ENCODE measurements at places on chromosomes 12 and 14. TPM values are rescaled to one million over a fixed set of nuclear protein-coding genes. Genes with fewer than 3 reads are reported as not detected.

GRCh38 chr12:109725321-109726105, 11.9 kb downstream of the FAM222A start:
- peak; percentile 9 for DNase-seq

- DNase-seq: no peak
These were observed 840 bp downstream of the DHRS7 start for GRCh38 chr14:60164404-60164711.

- DNase-seq: no peak
These were observed 191.6 kb upstream of the NUDT4 start for GRCh38 chr12:93186131-93186530.

DNA sequence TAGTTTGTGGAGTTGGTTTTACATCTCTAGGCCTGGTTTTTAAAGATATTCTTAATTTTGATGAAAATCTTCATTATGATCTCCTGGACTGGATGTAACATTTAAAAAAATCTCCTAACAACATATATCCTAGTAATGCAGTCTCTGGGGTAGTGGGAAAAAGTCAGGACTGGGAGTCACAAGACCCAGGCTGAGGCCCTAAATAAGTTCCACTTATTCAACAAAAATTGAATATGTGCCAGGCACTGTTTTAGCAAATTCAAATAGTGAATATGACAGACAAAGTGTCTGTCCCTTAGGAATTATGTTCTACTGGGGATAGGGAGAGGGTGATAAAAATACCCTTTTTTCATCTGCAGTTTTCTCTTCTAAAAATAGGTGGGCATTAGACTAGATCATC, 248.4 kb downstream of the PAWR start:
- no peak for DNase-seq

DNA sequence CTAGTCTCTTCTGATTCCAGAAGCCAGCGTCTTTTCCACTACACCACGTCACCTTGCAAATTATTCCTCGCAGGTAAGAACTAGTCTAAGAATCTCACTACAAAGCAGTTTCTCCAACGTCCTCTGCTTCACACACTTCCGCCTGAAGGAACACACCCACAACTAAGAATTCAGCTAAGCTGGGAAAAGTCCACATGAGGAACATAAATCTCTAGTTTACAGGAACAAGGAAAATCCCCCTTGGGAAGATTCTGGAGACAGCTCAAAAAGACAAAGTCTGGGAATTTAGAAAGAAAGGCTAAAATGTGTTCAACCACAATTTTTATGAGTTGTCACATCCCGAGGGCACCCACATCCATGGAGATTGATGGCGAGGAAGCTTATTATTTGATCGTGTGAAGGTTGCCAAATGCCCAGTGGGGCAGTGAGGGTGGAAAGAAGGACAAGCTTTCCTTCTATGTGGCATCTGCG, 780.2 kb upstream of the TBX3 start:
- DNase-seq: no peak

DNA sequence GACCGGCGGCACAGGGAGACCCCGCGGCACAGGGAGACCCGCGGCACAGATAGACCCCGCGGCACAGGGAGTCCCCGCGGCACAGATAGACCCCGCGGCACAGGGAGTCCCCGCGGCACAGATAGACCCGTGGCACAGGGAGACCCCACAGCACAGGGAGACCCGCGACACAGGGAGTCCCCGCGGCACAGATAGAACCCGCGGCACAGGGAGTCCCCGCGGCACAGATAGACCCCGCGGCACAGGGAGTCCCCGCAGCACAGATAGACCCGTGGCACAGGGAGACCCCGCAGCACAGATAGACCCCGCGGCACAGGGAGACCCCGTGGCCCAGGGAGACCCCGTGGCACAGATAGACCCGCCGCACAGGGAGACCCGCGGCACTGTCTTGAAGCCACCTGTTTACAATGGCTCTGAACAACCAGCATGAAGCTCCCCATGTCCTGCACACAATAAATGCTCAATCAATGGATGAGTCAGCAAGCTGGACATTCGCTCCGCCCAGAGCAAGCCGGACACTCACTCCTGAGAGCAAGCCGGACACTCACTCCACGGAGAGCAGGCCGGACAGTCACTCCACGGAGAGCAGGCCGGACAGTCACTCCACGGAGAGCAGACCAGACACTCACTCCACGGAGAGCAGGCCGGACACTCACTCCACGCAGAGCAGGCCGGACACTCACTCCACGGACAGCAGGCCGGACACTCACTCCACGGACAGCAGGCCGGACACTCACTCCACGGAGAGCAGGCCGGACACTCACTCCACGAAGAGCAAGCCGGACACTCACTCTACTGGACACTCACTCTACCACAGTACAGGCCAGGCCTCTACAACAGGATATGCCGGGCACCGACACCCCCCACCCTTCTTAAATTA, 121.9 kb downstream of the RFLNA start:
- DNase-seq: no peak

DNA sequence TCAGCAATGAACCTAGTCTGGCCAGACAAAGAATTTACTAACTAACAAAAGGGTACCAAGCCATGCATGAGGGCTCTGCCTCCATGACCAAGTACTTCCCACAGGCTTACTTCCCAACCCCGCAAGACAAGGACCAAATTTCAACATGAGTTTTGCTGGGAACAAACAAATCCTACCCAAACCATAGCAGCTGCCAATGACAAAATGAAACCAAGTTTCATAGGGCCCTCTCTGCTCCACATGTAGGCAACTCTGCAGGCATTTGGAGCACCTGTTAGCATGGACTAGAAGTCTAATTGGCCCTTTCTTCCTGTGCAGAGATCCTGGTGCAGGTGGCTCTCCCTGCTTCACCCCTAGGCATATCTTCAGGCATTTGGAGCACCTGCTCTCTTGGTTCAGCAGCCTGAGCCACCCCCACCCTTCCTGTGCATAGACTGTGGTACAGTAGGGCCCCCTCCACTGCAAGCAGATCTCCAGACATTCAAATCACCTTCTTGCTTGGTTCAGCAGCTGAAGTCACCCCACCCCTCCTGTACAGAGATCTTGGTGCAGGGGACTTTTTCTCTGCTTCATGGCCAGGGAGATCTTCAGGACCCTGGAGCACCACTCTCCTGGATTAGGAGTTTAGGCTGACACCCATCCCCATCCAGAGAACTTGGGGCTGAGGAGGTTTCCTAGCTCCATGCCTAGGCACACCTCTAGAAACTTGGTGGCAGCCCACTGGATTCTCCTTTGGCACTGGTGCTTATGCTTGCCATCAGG, 308.7 kb downstream of the RPAP3 start:
- DNase-seq: no peak

DNA sequence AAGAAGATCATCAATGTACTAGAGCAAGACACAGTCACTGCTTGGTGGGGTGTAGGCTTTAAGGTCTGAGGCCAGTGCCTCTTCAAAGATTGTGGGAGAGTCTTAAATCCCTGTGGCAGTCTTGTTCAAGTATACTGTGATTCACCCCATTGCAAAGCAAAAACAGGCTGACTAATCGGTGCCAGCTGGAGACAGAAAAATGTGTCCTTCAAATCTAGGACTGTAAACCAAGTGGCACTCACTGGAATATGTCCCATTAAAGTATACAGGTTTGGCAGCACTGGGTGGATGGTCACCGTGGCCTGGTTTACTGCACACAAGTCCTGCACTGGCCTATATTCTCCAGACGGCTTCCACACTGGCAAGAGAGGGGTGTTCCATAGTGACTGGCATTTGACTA, 1315.3 kb downstream of the TMEM121 start:
- DNase-seq: no peak

DNA sequence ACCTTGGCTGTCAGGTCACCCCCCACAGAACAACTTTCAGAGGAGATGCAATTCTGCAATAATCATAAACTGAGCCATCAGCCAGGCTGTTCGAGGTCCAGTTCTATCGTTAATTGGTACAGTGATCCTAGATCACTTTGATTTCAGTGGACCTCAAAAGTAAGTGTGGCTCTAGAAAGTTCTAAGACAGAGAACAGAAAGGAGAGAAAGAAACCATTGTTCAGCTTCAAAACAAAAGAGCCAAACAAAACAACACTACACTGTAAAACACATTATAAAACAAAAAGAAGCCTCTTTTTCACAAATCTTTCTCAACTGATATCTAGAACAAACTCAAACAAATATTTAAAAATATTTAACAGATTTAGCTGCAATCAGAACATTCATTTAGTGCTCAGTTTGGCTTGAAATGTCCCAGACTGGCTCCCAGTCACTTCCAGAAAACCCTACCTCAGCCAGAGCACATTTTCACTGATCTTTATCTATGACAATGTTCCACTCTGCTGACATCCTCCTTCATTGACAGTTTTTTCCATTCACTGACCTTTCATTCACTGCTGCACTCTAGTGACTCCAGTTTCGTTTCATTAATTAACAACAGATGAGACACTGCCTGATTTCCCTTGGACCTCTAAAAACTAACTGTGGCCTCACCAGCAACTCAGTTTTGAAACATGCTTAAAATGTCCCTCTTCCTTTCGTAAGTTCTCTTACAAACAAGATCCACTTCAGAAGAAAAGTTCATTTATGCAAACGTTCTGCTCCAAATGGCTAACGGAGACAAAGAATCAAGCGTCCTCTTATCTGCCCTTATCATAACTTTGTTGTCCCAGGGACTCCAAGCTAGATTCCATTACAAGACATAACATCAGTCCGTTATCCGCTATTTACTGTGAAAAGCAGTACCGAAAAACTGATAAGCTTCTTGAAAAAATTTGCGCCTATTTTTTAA, 56.8 kb downstream of the DUSP16 start:
- no peak for DNase-seq

- no peak for DNase-seq
These were observed 31.6 kb upstream of the PTPRQ start for GRCh38 chr12:80412343-80412953.

GRCh38 chr12:93918262-93918661, 230.1 kb upstream of the PLXNC1 start:
- DNase-seq: no peak

DNA sequence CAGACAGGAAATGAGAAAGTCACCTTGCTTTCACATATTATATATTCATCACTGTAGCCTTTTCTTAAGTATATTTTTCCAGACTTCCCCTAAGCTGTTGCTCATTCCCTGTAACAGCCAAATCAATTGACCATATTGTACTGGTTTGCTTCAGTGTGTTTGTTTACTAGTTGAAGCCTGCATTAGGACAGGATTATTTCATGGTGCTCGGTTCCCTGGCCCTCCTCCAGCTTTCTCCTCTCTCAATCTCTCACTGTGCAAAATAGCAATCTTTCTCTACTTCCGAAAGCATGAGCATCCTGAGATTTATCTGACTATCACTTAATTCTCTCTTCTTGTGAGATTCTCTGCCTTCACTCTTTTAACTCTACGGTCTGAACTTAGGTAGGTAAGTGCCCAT, 2.4 kb downstream of the SLC35F4 start:
- DNase-seq: no peak

GPD1 gene
- 0.81 TPM for total RNA-seq

MYF6 gene
- not detected for total RNA-seq

GPR65 gene
- not detected for total RNA-seq

GMPR2 gene
- 55.8 TPM for total RNA-seq

PTHLH gene
- 1.1 TPM for total RNA-seq

DAO gene
- not detected for total RNA-seq
